ENCODE measurements at places on chromosomes 7 and 10.

DNA sequence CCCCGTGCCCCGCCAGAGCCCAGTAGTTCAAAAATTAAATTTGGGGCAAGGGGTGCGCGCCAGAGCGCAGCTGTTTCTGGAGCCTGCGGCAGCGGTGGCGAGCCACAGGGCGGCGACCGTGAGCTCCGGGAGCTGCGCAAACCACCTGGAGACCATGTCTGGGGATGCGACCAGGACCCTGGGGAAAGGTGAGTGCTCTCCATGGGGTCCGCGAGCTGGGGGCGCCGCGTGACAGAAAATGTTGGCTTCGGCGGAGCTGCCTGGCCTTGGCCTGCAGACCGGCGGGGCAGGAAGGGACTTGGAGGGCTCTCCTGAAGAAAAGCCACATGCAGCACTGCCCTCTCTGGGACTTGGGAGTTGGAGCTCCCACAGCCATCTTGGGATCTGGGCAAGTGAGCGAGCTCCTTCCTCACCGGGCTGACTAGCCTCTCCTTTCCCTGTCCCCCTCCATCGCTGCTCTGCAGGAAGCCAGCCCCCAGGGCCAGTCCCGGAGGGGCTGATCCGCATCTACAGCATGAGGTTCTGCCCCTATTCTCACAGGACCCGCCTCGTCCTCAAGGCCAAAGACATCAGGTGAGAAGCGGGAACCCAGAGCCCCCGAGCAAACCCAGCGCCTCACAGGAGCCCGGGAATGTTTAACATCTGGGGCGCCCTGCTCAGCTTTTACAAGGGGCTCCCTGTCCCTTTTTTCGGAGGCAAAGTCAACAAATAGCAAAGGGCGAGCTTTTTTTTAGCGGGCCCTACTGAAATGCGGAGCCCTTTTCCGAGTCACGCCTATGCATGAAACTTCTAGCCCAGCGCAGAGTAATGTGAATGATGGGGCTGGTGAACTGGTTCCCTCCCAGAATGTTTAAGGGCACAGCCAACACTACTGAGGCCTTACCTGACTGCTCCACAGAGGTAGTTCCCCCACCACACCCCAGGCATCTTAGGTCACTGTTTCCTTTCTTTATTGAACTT is 6.1 kb downstream of the GSTO2 start:
- DNase-seq = no peak

DNA sequence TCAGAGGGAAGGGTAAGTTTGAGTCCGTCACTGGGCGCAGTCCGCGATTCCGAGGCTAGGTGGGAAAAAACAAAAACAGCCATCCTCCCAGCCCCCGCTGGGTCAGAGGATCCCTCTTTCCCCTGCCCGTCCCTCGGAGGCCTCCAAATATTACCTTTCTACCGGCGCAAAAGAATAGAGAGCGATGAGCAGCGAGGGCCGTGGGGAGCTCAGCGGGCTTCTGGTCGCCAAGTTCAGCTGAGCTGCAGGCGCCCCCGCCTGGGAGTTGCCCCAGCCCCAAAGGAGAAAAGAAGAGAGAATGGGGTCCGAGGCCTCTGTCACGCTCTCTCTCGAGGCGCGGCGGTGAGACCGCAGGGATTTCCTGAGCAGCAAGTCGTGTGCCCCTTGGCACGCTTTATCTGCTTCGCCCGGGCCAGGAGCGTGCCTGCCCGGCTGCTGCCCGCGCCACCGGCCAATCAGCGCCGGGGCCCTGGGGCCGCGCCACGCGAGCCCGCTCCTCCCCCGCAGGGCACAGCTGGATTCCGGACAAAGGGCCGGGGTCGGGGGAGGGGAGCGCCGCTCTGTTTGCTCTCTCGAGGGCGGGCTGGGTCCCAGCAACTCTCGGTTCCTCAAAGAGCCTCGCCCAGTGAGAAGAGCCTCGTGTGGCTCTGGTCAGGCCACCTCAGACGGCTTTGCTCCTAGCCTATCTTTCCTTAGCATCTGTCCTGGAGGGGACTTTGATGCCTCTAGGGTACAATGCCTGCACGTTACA is at the start of gene NEUROG3:
Gene NEUROG3, minus strand, starts transcription at position 367 of the 751 bp plus-strand sequence. CDS start 379 bp downstream, outside the sequence.
- no peak for DNase-seq

- DNase-seq = no peak
These were observed 308.5 kb downstream of the EXOC4 start for GRCh38 chr7:133561396-133561795.

- DNase-seq = no peak
These were observed 363.9 kb downstream of the MALRD1 start for GRCh38 chr10:19412531-19412930.

GRCh38 chr7:142771353-142771723 is 568 bp downstream of the PRSS2 start:
- no peak for DNase-seq

- DNase-seq = no peak
These were observed 55.4 kb upstream of the MXI1 start for GRCh38 chr10:110151971-110152370.

- DNase-seq = no peak
These were observed 21.3 kb upstream of the EVX1 start for GRCh38 chr7:27221201-27221797.

DNA sequence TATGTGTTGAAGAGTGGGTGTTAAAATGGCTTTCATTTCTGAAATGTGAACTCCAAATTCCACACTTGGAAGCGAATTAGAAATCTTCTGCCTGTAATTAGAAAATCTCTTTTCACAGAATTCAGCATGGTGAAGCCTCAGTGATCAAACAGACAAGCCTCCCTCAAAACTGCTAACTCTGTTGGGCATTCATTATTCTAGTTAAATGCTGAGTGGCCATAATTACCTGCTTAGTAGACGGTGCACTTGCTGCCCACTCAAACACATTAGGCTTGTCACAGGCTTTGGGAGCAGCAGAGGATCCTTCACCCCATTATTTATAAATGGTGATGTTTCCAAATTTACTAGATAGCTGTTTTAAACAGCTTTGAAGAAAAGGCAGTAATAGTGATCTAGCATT is 177.2 kb upstream of the PCLO start:
- no peak for DNase-seq

DNA sequence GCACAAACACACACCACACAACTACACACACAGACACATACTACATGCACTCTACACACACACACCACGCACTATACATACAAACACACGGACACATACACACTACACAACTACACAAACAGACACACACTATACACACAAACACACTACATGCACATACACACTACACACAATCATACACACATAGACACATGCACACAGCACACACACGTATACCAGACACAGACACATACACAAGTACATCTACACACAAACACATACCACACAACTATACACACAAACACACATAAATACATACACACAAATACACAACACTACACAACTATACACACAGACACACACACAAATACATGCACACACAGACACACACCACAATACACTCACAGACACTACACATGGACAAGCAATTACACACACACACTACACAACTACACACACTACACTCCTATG is 4.6 kb downstream of the GPR15LG start:
- DNase-seq = no peak

DNA sequence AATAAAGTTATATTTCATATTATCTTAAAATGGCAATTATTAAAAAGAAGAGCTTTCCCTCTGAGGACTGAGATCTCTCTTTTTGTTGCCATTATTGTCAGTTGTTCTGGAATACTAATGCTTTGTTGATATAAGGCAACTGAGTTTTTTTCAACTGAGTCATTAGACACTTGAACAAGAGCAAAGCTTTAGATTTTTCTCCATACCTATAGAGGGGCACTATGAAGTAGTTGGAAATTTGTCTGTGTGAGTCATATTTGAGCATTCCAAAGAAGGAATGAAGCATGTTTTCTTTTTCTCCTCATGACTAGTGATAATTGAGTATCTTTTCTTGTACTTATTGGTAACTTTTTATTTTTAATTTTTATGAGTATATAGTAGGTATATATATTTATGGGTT is 24.5 kb downstream of the RPA3 start:
- DNase-seq = no peak

DNA sequence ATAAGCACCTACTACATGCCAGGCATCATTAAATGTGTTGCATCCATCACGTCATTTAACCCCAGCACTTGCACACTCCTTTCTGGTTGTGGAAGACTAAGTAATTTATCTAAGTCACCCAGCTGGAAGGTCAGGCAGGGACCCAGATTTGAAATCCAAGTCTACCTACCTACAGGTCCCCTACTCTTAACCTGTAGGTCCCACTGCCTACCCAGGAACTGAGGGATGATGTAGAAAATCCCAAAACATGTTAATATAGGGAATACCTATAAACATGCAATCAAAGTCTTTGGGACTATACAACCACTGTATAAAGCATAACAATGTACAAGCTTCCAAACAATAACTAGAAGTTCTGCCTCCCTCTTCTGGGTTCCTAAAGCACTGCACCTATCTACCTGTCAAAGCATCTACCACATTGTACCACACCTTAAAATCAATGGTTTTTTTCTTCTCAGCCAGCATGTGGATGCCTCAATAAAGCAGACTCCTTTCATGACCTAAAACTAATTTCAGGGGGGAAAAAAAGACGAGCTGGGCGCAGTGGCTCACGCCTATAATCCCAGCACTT is 5.6 kb downstream of the IL6 start:
- DNase-seq = no peak

GRCh38 chr10:75540981-75541380 is 109.6 kb downstream of the LRMDA start:
- no peak for DNase-seq

DNA sequence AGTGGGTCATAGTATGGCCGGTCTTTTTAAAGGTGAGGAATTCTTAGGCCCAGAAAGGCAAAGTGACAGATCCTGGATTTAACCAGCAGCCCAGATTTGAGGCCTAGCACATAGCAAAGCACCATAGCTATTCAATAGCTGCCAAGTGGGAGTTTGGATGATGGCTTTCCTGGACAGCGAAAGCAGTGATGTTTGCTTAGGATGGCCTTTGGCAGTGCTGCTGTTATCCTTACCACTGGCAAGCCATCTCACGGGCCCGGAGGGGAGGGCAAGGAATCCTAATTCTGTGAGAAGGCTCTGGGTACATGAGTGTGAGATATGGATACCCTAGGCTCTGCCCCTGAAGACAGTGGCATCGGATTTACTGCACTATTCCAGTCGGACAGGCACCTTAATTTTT is 50.4 kb downstream of the TCF7L2 start:
- DNase-seq = no peak

All from activated naive CD4-positive, alpha-beta T cell treated with anti-CD3 and anti-CD28 coated beads, Interleukin-2, amount 50 U/mL, for 72 hours (primary cell).